ENCODE measurements at places on chromosomes 1 and 21. TPM values are rescaled to one million over a fixed set of nuclear protein-coding genes. Genes with fewer than 3 reads are reported as not detected.
A peak's percentile ranks its signal among the peaks of the same experiment; 100 is the strongest.

DNA sequence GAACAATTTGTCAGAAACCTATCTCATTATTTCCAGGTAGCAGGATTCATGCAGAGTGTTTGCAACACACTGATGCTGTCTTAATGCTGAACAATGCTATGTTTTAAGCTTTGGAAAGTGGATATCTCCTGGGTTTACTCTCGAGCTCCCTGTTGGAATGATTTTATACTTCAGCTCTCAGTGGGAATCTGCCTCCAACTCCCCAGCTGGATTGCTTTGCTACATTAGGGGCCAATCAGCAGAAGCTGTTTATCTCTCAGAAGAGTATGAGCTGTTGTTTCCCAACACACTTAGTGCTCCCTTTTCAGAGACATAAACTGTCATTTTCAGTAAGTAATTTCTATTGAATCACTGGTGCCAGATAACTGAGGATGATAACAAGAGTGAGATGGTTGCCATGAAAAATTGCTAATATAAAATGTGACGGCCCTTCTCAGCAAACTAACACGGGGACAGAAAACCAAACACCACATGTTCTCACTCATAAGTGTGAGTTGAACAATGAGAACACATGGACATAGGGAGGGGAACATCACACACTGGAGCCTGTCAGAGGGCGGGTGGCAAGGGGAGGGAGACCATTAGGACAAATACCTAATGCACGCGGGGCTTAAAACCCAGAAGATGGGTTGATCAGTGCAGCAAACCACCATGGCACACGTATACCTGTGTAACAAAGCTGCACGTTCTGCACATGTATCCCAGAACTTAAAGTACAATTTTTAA is 265.9 kb upstream of the RUNX1 start:
- no peak for DNase-seq

- DNase-seq: no peak
Measured at GRCh38 chr1:205950826-205951549, 7.7 kb upstream of the SLC26A9 start.

- no peak for DNase-seq
Measured at GRCh38 chr21:9767592-9768375, 753.6 kb upstream of the TPTE start.

GRCh38 chr1:201970334-201971159 is 11.9 kb upstream of the RNPEP start:
- DNase-seq: no peak

GRCh38 chr1:161502641-161503393 is 2.4 kb upstream of the FCGR2A start:
- no peak for DNase-seq

DNA sequence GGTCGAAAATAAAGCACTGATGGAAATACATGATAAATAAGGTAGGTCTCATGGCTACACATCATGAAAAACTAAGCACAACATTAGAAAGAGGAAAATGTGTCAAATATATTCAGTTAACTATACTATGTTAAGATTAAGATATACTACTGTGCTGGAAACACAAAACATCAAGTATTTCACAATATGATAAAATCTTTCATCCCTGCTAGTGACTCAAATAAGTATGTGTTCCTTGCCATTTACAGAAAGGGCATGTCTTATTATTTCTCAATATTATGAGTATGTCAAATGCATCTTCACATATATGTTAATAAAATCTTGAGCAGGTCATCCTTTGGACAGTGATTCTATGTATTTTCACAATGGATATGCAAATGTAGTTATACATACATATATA is 1260.1 kb upstream of the ADGRL2 start:
- no peak for DNase-seq

DNA sequence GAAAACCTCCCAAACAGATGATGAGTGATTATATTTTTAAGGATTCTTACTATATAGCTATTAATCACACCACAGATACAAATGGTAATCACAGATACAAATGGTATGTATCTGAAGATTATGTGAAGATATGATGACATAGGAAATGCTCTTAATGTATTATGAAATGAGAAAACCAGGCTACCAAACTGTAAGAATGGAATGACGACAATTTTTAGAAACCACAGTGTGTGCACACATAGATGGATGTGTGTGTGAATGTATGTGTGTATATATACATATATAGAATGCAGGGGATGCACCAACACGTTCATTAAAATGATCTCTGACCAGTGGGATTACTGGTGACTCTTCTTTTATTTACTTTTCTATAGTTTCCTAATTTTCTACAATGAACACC is 21.5 kb upstream of the ENAH start:
- DNase-seq: no peak

GRCh38 chr1:26697978-26698849 is 2.4 kb downstream of the ARID1A start:
- peak; percentile 82 for DNase-seq

DNA sequence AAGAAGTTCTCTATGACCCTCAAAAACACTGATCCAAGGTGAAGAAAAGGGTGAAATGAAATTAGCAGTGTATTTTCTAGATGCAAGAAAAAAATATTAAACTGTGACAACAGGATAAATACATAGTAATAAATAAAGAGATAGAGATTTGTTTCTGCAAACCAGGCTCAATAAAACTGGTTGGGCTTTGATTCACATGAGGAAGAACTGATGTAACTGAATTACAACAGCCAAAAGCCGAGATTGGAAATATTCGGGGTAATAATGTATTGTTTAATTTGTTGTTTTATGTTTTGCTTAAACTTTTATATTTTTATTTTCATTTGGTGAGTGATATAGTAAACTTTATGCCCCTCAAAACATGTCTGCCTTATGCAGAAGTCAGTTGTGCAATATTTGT is 285.0 kb downstream of the BRINP3 start:
- peak; percentile 31 for DNase-seq

BARHL2 gene
- not detected for polyA plus RNA-seq

All from muscle of arm (tissue), 14 donors.